SIG-M5 (cell line): ENCODE measurements at places on chromosomes 1 and 21.

DNA sequence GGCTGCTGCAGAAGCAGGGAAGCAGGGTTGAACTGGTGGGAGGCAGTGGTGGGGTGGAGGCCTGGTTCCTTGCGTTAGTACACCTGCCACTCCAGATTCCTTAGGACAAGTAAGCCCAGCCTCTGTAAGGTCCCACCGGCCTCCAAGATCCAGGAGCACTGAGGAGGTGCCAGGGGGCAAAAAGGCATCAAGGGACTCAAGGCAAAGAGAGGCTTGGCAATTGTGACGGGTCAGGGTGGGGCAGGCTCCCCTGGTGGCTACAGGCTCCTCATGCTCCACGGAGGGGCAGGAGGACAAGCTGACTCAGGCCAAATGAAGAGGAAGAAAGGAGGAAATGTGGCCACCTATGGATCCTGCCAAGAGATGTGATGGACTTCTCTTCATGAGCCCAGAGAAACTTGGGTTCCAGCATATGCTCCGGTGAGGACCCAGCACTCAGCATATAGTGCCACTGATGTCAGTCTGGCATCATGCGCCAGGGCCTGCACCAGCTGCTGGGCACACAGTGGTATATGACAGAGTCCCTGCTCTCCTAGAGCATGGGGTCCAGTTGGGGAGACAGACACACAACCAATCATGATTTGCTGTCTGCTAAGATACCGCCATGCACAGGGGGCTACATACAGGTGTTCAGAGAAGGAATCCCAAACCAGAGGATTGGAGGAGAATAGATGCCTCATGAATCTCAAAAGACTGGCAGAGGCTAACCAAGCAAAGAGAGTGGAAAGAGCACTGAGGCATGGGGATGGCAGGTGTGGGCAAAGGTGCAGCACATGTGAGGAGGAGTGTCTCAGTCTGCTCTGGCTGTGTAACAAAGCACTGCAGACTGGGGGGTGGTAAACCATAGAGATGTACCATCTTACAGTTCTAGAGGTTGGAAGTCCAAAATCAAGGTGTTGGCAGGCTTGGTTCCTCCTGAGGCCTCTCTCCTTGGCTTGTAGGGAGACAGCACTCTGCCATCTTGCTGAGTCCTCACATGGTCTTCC lies 249.7 kb downstream of the RHOU start:
- no peak for DNase-seq

GRCh38 chr1:58874757-58875755 lies 91.2 kb upstream of the JUN start:
- DNase-seq, result no peak

- DNase-seq, result no peak
Measured at GRCh38 chr1:24688621-24689195, 45.6 kb downstream of the SRRM1 start.

DNA sequence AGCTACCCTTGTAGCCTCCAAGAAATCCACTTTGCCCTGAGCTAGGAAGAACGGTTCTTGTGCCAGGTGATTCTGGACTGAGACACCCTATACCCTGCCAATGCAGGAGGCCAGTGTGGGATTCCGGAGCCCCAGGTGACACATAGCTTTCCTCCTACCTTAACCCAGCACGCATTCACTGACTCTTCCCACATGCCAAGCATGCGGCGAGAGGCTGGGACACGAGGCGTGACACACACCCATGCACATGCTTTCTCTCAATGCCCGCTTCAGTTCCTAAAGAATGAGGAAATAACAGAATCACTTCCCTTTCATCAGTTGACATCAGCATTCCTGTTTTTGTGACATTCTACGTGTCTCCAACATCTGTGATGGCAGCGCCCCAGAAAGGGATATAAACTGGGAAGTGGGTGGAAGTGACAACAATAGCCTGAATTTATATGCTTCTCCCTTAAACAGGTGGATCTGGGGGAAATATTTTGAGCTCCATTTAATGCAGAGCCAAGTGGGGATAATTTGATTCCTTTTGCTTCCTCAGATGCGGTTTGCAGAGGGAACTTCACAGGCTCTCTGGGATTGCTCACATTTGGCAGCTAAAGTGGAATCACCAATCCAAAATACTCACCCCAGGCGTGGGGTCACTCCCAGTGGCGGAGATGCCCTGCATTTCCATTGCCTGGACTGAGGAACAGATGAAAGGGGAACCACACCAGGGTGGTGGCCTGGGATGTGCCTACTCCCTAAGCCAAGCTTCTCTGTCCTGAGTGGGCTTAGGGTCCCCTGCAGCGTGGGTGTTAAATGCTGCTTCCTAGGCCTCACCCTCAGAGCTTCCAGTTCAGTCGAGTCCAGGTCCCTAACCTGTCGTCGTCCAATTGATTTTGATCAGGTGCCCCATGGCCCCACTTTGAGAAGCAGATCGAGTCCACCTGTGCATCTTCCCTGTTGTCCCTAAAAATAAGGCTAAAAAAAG lies 445.1 kb downstream of the SIPA1L2 start:
- no peak for DNase-seq

- no peak for DNase-seq
Measured at GRCh38 chr1:117555806-117556205, 50.0 kb upstream of the TENT5C start.

DNA sequence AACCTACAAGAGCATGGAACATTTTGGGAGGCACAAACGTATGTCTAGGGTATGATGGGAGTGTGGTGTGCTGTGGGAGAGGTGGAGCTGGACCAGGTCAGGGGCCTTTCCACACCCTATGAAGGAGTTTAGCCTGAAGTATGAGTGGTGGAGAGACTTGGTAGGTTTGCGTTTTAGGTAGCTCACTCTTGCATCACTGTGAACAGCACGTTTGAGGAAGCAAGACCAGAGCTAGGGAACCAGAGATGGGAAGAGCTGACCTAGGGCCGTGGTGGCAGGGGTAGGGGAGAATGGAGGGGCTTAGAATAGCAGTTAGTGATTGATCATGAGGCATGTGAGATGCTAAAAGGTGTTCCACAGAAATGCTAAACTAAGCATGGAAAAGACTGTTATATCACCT lies 25.1 kb upstream of the ZFP69B start:
- DNase-seq, result no peak

DNA sequence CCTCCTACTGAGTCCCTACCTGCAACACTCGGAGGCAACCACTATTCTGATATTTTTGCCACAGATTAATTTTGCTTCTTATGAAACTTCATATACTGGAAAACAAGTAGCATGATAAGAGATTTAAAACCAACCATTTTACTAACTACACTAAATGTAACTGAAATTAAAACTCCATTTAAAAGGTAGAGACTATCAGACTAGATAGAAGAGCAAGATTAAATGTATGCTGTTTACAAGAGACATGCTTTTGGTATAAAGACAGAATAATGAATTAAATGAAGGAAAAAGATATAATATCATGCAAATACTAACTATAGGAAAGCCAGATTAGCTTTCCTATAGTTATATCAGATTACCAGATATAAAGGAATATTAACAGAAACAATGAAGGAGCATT lies 175.9 kb downstream of the DYRK1A start:
- DNase-seq, result no peak

DNA sequence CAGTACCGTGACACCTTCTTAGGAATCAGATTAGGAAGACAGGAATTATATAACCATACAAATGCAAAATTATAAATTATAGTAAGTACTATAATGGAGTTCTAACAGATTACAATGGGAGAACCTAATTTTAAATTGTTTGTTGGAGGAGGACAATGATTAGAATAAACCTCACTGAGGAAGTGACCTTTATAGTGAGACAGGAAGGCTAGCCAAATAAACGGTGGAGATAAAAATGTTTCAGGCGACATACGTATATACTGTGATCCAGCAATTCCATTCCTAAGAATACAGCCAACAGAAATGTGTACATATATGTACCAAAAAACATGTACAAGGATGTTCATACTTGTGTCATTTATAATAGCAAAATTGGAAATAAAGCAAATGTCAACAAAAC lies 15.2 kb downstream of the SYNJ1 start:
- DNase-seq, result no peak

GRCh38 chr21:24259241-24259640 lies 1348.0 kb downstream of the MRPL39 start:
- DNase-seq, result no peak

GRCh38 chr1:54791880-54792522 lies 9.1 kb downstream of the TTC22 start:
- no peak for DNase-seq

DNA sequence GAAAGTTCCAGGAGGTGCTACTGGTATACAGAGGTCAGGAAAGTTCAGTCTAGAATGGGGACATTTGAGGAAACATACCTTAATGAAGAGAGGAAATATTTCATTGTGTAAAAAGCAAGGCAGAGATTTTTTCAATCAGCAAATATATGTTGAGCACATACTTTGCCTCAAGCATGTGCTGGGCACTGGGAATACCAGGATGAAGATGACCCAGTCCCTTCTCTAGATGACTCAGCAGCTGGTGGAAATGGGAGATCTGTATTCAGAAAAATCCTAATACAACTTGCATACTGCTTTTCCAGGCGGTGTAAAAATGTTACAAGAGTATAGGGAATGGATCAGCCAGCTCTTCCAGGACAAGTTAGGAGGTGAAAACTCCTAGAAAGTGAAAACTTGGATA lies 229.3 kb downstream of the FGGY start:
- DNase-seq, result no peak

DNA sequence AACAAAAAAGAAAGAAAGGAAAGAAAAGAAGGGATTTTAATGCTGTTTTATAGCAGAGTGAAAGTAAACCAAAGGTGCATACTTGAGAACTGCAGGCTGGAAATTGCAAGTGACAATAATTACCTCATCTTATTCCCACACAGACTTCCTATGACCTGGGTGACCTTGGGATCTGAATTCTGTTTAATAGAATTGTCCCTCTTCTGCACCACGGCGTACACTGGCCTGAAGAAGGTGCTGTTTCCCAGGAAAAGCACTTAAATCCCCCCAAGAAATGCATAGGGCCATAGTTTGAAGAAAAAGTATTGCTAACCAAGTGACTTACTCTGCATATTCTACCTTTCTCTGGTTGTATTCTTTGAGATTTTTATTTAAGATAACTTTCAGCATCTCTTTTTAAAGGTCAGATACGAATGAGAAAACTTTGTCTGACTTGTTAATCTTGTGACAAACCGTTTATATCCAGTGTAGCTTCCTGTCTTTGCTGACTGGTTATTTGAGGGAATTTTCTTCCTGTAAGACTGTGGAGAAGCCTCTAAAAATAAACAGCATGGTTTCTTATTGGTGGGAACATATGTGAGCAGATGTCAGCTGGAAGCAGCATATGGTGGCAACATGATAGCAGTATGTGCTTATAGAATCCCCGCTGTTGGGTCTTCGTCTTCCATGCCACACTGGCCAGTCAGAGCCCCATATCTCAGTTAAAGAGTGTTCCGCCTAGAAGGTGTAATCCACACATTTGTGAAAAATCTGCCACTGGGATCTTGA lies 16.3 kb downstream of the TGFB2 start:
- DNase-seq, result no peak

DNA sequence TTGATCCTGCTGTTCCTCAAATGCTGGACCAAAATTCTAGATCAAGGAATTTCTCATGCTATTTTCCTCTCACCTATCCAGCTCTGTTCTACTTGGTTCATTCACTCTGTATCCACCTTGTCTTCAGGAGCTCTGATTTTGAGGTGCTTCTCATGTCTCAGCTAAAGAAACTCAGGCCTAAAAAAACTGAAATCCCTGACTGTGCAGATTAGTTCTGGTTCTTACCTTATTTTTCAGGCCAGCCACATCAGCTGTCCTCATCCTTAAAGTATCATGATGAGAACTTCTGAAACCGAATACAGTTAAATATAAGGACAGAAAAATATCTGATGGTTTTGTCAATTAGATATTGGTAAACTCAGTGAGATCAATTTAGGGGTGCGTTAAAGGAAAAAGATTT lies 27.8 kb upstream of the DR1 start:
- no peak for DNase-seq

DNA sequence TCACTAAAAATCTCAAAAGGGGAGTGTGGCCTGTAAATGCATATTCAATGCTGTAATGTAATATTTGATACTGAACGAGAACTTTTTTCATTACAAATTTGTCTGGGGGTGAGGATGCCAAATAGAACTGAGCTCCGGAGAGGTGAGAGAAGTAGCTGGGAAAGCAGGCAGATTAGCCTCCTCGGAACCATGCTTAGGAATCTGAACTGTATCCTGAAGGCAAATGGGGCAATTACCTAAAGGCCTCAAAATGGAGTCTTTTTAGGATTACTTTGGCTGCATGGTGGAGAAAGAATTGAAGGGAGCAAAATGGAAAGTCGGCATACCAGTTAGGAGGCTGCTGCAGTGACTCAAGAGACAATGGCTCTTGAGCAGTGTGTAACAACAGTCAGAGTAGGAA lies 178.8 kb downstream of the CDC7 start:
- DNase-seq, result no peak

DNA sequence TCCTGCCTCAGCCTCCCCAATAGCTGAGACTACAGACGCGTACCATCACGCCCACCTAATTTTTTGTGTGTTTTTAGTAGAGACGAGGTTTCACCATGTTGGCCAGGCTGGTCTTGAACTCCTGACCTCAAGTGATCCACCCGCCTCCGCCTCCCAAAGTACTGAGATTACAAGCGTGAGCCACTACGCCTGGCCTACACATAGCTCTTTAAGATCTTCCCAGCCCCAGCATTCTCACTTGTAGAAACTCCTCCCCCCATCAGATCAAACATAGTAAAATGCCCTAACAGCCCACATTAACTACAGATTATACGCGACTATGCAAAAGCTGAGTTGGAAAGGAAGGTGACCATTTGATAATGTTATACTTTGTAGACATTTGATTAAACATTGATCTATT lies 634.8 kb downstream of the MATN1 start:
- DNase-seq, result no peak

DNA sequence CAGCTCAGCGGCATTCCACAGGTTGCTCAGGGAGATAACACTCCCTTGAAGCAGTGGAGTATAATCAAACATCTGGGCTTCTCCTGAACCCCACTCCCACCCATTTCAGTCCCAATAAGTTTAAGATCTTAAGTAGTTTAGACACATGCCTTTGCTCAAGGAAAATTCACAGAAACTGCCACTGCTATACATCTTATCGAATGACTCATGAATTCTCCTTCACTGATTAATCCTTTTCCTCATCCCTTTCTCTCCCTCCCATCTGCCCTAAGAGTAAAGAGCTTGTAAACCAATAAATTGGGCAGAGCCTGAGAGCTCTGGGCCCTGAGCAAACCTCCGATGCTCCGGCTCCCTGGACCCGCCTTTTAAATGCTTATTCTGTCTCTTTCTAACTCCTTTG lies 10.2 kb downstream of the VN1R5 start:
- DNase-seq, result no peak
